ENCODE measurements at places on chromosomes 2 and 18. TPM values are rescaled to one million over a fixed set of nuclear protein-coding genes. Genes with fewer than 3 reads are reported as not detected.
A peak's percentile ranks its signal among the peaks of the same experiment; 100 is the strongest.

GRCh38 chr2:136070913-136071312 lies 47.0 kb downstream of the CXCR4 start:
- no peak for DNase-seq

The CFAP65 gene
- 0.21 TPM for total RNA-seq

- DNase-seq: no peak
These were observed 24.1 kb upstream of the EPHA4 start for GRCh38 chr2:221596192-221596591.

The CD8B2 gene
- total RNA-seq: 0.07 TPM

The HNRNPA3 gene
- total RNA-seq: 256 TPM

- no peak for DNase-seq
These were observed 163.4 kb upstream of the NOSTRIN start for GRCh38 chr2:168639018-168639417.

The CRACDL gene
- 1.5 TPM for total RNA-seq

The LYPD6B gene
- not detected for total RNA-seq

GRCh38 chr2:202760848-202761247 lies 110.7 kb downstream of the ICA1L start:
- DNase-seq: no peak

The SLC38A11 gene
- under 0.01 TPM for total RNA-seq

The MBD1 gene
- total RNA-seq: 20.3 TPM

DNA sequence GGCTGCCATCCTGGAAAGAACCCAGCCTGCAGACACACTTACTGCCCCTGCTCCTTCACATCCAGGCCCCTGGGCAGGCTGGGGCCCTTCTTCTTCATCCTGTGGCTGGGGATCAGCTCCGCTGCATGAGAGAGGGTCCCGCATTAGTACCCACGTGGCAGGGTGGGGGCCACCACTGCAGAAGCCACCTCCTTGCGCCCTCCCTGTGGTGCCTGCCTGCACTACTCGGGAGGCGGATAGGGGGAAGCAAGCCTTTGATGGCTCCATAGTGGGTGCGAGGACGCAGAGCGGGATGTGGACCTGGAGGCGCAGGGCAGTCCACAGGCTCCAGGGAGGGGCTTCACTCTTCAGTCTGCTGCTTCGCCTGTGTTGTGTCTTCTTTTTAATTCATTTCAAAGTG lies 46.7 kb downstream of the GPC1 start:
- DNase-seq: no peak

The PSMD1 gene
- total RNA-seq: 96.6 TPM

DNA sequence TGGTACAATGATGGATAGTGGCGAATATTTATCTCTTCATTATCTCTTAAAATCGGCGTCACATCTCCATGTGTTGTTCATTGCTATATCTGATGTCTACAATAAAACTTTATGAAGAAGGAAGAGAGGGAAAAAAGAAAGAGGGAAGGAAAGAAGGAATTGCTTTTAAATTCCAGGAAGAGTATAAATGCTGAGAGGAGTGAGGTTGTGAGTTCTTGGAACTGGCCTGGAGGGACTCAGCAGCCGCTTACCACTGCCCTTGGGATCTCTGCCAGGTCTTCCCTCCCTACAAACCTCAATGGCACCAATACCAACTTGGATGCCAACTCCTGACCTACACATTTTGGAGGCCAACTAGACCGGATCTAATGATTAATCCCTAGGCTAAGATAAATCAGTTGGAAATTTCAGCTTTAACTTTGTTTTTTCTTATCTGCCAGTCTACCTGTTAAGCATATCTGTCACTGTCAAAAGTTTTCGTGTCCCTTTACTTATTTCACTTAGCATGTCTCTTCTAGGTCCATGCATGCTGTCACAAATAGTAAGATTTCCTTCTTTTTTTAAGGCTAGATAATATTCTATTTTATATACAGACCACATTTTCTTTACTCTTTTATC lies 9.8 kb downstream of the SCN9A start:
- no peak for DNase-seq

The CPO gene
- 0.90 TPM for total RNA-seq

- DNase-seq: peak; percentile 62
These were observed 62.3 kb upstream of the YWHAQ start for GRCh38 chr2:9693196-9693491.

DNA sequence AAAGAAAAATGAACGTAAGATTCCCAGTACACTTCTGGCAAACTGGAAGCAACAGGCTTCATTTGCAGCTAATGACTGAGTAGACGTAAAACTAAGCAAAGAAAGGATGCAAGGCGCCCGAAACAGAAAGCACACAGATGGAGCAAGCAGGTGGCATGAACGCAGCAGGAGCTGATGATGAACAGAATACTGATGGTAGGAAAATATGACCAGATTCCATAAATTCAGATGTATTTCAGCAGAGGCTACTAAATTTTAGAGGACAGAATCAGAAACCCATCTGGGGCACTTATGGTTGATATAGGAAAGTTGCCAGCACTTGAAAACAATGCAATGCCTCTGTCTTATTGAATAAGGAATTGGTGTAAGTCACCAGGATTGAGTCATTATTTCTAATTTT lies 658.7 kb upstream of the LINC00305 start:
- DNase-seq: no peak

GRCh38 chr18:78054801-78055200 lies 805.2 kb downstream of the GALR1 start:
- no peak for DNase-seq

DNA sequence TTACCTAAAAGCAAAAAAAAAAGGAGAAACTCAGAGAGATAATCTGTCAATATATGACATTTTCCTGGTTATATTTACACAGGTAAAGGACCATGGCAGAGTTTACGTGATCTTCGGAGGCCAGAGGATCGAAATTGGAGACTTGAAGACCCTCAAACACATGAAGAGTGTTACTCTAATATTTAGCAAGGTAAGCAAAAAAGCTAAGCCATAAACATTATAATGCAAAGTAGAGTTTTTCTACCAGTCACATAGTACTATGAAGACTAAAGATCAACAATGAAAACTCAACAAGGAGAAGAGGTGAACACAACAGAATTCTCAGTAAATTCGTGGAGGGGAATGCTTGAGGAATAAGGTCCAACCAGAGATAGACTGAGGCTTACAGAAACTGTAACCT lies 78.5 kb downstream of the L3MBTL4 start:
- DNase-seq: no peak

DNA sequence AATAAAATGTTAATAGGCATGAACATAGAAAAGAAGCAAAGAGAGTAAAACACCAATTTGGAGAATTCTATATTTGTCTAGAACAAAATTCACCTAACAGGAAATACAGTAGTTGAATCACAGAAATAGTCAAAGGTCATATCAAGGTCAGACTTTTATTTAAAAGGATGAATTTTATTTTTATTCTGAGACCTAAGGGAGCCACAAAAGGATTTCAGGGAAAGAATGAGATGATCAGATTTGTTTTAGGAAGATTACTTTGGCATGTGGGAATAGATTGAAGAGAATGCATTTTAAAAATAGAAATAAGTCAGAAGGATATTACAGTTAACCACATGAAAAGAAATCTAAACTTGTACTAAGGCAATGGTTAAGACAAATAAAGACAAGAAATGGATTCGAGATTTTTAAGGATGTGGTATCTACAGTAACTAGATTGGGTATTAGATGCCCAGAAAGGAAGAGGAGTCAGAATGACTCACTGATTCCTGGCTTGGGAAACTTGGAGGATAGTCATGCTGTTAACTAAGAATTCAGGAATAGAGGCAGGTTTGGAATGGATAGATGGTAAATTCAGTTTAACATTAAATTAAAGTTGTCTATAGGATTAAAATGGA lies 56.0 kb downstream of the METTL4 start:
- DNase-seq: no peak

DNA sequence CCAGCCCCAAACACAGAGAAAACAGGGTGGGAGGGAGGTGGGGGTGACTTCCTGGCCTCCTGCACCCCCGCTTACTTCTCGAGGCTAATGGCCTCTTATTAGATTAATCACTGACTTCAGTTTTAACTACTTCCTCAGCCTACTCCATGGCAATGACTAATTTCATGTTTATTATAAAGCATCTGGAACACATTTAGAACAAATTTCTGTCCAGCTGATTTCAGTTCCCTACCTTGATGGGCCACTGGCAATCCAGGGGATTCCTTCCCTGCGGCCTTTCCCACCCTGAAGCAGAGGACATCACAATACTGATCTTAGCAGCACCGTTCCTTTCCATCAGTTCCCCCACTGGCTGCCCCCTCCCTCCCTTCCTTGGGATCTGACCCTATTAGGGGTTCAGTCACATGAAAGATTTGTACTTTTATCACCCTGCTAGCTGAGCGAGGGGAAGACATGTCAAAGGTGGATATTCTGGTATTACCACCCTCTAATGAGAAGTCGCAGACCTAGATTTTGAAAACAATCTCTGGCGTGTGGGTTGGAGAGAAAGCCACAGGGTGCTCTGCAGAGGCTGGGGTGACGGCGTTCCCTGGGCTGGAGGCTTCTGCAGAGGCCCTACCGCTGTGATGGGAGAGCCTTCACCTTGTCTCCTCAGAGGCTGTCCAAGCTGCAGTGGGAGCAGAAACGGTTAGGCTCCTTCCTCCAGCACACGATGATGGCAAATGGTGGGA lies 67.6 kb downstream of the KIAA2012 start:
- DNase-seq: no peak

The UGT1A3 gene
- total RNA-seq: not detected

- no peak for DNase-seq
These were observed 62.9 kb downstream of the SETBP1 start for GRCh38 chr18:44743631-44744030.

DNA sequence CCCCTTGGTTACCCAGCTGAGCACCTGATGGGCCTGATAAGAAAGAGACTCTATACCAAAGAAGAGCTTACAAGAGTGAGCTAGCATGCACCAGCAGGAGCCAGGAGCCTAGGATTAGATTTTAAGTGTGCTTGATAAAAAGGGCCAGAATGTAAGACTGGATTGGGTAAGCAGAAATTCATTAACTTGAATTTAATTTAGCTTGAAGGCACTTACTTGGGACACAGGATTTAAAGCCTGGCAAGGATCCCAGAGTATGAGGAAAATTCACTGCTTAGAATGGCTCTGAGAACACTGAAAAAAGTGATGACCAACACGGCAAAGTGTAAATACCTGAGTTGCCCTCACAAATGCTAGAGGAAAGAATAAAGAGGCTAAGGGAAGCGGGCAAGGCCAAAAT lies 91.3 kb upstream of the RBBP8 start:
- DNase-seq: no peak

DNA sequence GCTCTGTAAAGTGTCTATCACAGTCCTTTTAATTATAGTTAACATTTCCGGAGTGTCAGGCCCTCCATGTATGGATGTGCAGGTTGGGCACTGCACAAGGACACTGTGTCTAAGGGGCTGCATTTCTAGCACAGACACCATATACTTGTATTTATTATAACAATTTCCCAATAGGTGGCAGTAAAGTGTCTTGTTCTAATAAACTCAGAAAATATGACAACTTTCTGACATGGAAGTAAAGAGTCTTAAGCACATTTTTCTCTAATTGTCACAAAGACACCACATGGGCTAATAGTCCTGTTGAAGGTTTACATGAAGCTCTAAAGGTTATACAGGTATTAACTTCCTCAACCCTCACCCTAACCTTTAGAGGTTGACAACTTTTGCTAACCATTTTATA lies 156.6 kb downstream of the DYSF start:
- DNase-seq: no peak

GRCh38 chr2:223519471-223519870 lies 82.7 kb downstream of the SCG2 start:
- DNase-seq: no peak

DNA sequence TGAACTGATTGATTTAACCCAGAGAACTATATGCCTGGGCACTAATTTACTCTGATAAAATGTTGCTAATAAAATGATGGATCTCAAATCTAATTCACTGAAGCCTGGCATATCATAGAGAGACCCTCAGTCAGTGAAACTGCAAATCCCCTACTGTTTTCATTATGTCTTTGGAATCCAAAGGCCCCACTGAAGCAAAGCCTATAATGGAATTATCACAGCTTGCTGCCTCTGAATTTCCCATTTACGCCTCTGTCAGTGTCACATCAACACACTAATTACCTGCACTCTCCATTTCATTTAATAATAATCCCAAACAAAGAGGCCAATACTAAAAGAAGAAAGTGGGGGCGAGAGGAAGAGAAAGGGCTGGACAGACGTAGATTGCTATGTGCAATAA lies 470.9 kb downstream of the MBD2 start:
- DNase-seq: no peak

The CRYGC gene
- total RNA-seq: not detected

The C1QL2 gene
- total RNA-seq: not detected

- no peak for DNase-seq
These were observed 233.4 kb upstream of the CNTNAP5 start for GRCh38 chr2:123791684-123792083.

- no peak for DNase-seq
These were observed 196.1 kb downstream of the MCFD2 start for GRCh38 chr2:46719487-46719886.

DNA sequence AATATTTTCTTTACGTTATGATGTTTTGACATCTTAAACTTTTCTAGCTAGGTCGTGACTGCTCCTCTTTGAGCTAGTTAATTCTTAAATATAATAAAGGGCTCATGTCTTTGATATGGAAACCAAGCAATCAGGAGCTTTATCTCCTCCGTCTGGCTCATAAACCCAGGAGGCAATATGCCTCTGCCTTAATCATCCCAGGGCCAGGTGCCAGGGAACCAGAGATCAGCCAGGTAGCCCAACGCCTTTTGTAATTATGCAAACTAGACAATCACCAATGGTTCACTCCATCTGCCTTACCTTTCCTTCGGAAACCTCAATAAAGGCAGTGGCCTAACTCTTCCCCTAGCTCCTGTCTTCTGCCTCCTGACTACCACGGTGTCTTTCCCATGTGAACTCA lies 213.7 kb downstream of the KCNJ3 start:
- DNase-seq: no peak

DNA sequence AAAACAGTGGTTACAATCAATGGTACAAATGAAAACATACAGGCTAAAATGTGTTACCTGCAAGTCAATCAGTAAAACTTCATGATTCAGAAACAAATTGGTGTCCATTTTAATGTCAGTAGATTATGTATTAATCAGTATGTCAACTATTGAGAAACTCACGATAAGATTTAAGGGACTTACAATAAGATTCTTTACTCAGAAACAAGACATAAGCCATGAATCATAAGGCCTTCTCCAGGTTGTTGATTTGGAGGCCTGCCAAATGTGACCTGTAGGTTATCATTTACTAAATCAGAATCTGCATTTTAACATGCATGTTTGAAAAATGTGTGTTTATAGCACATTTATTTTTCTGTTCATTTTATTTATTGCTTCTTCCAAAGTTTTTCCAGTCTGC lies 623.1 kb downstream of the CCDC85A start:
- no peak for DNase-seq

The CD207 gene
- total RNA-seq: 0.26 TPM

Data from uterus (tissue), 4 donors.